Esophagus squamous epithelium (tissue), 5 donors: ENCODE measurements at places on chromosomes 2 and 18.

- no peak for DNase-seq
- H3K36me3 ChIP-seq: no peaks in the 10 kb centered on the region
- no peaks in the 10 kb centered on the region for H3K27me3 ChIP-seq
Observed at GRCh38 chr2:168633200-168633599, 169.2 kb upstream of the NOSTRIN start.

DNA sequence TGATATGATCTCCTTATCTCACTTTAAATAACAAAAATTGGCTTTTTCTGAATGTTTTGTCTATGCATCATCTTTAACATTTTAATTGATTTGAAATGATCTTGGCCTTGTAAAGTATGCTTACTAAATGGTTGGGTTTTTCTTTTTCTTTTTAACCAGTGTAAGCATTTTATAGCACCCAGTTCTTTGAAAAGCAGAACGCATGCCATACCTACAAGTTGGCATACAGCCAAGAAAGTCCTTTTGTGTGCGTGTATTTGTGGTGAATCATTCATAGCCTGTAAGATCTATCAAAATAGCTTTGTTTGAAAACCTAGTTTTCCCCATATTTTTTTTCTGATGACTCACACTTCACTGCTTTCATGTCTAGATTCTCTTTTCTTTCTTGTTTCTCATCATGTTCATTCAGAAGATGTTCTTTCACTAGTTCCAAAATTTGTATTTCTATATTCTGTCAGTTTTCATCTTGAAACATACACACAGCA, 4.1 kb upstream of the VRK2 start:
- H3K4me3 ChIP-seq: no peak overlapping the region
- no peaks in the 10 kb centered on the region for H3K36me3 ChIP-seq
- no peaks in the 10 kb centered on the region for H3K27me3 ChIP-seq
- no peak for DNase-seq

- no peaks in the 10 kb centered on the region for H3K36me3 ChIP-seq
- no peaks in the 10 kb centered on the region for H3K27me3 ChIP-seq
- no peaks in the 10 kb centered on the region for H3K4me1 ChIP-seq
- no peak overlapping the region for H3K27ac ChIP-seq
Observed at GRCh38 chr2:26629346-26629630, 11.9 kb downstream of the CIB4 start.

- H3K27ac ChIP-seq: no peak overlapping the region
- no peaks in the 10 kb centered on the region for H3K27me3 ChIP-seq
- H3K4me3 ChIP-seq: no peak overlapping the region
- no peaks in the 10 kb centered on the region for H3K4me1 ChIP-seq
Observed at GRCh38 chr2:69975853-69976462, 14.5 kb upstream of the ASPRV1 start.

GRCh38 chr2:207244971-207245925, 79.5 kb upstream of the KLF7 start:
- H3K27me3 ChIP-seq: no peaks in the 10 kb centered on the region
- peaks cover 14% of the 10 kb centered on the region for H3K4me1 ChIP-seq
- no peak overlapping the region for H3K4me3 ChIP-seq
- no peaks in the 10 kb centered on the region for H3K36me3 ChIP-seq
- DNase-seq: no peak

DNA sequence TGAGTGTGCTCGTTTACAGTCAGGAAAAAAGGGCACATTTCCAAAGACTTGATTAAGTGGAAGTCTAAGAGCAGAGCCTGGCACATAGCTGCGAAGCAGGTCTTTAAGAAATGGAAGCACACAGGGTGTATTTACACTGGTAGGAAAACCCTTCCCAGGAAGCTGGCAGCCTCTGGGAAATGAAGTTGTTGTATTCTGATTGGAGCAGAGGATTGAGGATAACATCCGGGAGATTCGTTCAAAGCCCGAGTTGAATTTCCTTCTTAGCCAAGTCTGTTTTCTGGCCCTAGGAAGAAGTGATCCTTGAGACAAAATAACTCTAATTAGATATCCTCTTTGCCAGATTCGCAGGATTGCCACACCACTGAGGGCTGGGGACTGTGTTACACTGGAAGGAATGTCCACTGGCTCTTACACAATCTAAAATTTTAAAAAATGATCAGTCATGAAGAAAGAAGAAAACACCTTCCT, 75.9 kb downstream of the ITGB1BP1 start:
- peaks cover 3% of the 10 kb centered on the region for H3K4me1 ChIP-seq
- no peak overlapping the region for H3K4me3 ChIP-seq
- H3K27me3 ChIP-seq: no peaks in the 10 kb centered on the region
- peaks cover 4% of the 10 kb centered on the region for H3K36me3 ChIP-seq

DNA sequence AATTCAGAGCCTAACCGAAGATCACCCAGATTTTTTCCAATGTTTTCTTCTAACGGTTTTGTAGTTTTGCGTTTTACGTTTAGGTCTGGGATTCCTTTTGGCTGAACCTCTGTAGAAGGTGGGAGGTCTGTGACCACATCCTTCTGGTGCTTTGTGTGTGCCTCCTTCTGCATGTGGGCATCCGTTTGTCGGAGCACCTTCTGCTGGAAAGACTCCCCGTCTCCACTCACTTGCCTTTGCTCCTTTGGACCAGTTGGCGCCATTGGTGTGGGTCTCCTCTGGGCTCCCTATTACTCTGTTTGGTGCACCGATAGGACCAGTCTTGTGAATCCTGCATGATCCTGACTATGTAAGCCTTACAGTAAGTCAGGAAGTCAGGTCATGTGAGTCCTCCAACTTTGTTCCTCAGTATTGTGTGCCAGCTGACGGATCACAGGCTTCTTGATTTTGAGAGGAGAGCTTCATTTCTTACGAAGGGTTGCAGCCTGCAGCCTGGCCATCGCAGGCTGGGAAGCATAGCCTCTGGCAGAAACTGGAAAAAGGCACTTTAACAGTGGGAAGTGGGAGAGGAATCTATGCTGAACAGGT, 13.6 kb downstream of the AQP12A start:
- H3K4me1 ChIP-seq: no peaks in the 10 kb centered on the region
- DNase-seq: no peak
- no peaks in the 10 kb centered on the region for H3K36me3 ChIP-seq
- H3K27me3 ChIP-seq: no peaks in the 10 kb centered on the region
- H3K4me3 ChIP-seq: no peak overlapping the region

- H3K4me1 ChIP-seq: no peaks in the 10 kb centered on the region
- no peak overlapping the region for H3K27ac ChIP-seq
Observed at GRCh38 chr2:101623031-101623521, 74.4 kb upstream of the MAP4K4 start.

DNA sequence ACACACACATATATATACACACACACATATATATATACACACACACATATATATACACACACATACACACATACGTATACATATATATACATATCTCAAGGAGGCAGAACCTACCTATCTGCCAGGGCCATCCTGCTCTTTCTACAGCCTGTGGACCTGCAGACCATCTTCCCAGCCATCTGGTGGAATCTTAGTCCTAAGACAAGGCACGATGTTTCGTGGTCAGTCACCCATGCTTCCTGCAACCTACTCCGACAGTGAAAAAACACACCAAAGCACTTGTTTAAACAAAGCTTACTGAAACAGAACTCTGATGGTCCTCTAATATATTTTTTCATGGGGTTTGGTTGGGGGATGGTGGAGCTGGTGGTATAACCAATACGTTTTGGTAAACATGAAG, 164.2 kb upstream of the ZNF521 start:
- no peaks in the 10 kb centered on the region for H3K36me3 ChIP-seq
- no peaks in the 10 kb centered on the region for H3K27me3 ChIP-seq
- H3K27ac ChIP-seq: no peak overlapping the region
- no peak for DNase-seq
- no peak overlapping the region for H3K4me3 ChIP-seq

DNA sequence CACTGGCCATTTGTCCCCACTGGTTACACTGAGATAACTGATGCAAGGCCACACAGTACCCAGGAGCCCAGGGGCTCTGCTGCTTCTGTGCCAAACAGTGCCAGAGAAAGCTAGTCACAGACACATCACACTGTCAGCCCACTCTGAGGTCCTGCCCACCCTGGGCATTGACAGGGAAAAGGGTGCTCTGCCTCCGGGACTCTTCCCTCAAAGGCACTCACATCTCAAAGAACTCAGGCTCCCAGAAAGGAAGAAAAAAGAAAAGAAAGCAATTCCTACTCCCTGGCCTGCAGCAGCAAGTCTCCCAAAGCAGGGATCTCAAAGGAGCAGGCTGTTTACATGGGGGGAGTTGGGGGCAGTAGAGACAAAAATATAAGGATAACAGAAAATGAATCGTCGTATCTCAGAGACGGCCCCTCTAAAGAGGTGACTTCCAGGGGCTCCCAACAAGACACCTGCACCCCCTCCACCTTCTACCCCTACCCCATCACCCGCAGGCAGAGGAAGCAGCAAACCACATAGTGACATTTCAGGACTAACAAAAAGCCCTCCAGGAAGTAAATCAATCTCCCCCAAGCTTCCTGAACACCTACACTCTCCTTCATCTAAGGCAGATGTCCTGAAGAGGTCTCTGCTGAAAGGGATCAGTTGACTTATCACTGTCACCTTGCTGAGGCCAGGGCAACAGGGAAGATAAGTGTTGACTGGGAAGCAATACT, 247.6 kb downstream of the TNS1 start:
- no peak overlapping the region for H3K4me3 ChIP-seq
- H3K27me3 ChIP-seq: peaks cover 3% of the 10 kb centered on the region
- H3K4me1 ChIP-seq: peaks cover 19% of the 10 kb centered on the region
- no peaks in the 10 kb centered on the region for H3K36me3 ChIP-seq
- H3K27ac ChIP-seq: no peak overlapping the region

DNA sequence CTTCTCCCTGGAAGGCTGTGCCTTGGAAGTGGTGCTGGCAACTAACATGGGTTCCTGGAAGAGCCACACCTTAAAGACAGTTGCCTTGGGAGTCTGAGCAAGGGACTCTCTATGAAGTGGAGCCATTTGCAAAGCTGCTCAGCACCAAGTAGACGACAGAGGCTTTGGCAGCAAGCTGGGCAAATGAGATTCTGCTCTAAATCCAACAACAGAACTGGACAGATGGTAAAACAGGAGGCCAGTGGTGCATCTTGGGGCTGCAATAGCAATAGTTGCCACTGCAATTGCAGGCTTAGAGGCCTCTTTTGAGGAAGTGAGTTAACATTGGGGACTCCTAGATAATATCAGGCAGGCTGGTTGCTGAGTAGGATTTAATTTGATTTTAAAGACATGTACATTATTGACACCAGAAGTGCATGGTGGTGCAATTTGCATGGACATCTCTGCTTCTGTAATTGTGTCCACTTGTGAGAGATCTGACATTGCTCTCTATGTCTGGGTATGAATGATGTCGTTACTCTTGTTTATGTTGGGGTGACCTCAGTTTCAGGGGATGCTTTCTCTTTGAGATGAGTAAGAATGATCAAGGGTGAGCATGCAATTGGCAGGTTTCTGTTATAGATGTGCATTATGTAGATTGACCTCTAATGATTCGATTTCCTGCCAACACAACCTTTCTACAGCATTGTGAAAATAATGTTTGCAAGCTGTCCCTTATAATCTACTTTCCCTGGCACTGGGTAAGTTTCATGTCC, 568.3 kb upstream of the MEX3C start:
- no peak overlapping the region for H3K27ac ChIP-seq
- no peak for DNase-seq
- H3K4me1 ChIP-seq: no peaks in the 10 kb centered on the region

DNA sequence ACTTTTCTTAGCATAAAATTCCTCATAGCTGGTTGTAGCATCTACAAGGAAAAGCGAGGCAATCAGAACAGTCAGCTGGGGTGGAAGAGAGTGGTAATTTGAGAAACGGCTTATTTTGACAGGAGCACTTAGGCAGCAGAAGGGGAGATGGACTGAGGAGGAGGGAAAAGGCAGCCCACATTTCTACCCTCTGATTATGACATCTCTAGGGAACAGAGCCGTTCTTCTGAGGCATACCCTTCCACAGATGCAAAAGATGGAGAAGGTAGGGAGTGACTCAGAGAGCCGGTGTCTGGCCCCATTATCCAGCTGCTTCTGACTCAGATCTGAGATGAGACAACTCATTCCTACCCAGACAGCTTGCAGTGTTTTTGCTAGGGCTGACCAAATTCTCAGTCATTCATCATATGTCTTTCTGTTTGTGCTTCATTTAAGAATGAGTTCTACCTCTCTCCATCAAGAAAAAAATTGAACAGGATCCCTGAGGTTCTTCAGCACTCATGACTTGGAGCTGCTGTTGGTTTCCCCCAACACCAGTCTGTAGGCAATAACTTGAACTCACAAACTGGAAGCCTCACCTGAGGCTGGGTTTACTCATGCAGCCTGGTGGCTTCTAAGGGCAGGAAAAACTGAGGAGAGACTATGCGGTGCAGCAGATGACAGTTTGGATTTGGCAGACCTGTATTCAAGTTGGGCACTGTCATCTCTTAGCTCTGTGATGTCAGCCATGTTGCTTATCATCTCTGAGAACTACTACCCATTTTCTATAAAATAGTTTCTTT, 15.9 kb upstream of the SEC11C start:
- no peaks in the 10 kb centered on the region for H3K27me3 ChIP-seq
- no peak for DNase-seq
- H3K4me3 ChIP-seq: no peak overlapping the region
- H3K27ac ChIP-seq: no peak overlapping the region
- no peaks in the 10 kb centered on the region for H3K4me1 ChIP-seq
- no peaks in the 10 kb centered on the region for H3K36me3 ChIP-seq
